ENCODE measurements at places on chromosomes 2 and 18.

GRCh38 chr2:8514796-8515758, 166.8 kb upstream of the ID2 start:
- DNase-seq, result no peak

DNA sequence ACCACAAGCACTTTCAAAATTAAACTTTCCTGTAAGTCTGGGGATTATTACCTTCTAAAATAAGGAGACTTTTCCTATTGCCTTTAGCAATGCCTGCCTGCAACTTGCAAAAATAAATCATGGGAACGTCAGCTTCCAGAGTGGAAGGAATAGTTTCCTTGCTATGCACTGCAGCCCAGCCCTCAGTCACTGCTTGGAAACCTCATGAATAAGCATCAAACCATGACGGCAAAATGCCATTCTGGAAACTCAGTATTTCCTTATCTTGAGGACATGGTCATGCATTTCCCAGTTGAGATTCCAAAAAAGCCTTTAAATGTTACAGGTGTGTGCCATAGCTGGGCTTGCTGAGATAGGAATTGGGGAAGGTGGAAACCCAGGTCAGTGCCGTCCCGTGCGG, 84.2 kb upstream of the OTOS start:
- no peak for DNase-seq

- no peak for DNase-seq
Observed at GRCh38 chr2:163541943-163542342, 193.9 kb downstream of the FIGN start.

GRCh38 chr2:66839551-66840320, 404.8 kb downstream of the MEIS1 start:
- DNase-seq, result peak; percentile 99

GRCh38 chr2:23380562-23381065, 4.4 kb upstream of the KLHL29 start:
- DNase-seq, result no peak

DNA sequence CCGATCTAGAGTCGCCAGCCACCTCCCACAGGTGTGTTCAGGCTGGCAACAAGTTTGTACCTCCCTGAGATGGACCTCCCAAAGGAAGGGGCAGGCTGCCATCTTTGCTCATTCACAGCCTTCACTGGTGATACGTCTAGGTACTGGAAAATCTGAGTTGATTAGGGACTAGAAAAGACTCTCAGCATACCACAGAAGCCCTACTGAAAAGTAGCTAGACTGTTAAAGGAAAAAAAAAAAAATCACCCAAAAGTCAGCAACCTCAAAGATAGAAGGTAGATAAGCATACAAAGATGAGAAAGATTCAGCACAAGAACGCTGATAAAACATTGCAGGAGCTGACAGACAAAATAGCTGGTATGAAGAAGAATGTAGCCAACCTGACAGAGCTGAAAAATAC, 128.6 kb upstream of the WDR75 start:
- DNase-seq, result no peak

DNA sequence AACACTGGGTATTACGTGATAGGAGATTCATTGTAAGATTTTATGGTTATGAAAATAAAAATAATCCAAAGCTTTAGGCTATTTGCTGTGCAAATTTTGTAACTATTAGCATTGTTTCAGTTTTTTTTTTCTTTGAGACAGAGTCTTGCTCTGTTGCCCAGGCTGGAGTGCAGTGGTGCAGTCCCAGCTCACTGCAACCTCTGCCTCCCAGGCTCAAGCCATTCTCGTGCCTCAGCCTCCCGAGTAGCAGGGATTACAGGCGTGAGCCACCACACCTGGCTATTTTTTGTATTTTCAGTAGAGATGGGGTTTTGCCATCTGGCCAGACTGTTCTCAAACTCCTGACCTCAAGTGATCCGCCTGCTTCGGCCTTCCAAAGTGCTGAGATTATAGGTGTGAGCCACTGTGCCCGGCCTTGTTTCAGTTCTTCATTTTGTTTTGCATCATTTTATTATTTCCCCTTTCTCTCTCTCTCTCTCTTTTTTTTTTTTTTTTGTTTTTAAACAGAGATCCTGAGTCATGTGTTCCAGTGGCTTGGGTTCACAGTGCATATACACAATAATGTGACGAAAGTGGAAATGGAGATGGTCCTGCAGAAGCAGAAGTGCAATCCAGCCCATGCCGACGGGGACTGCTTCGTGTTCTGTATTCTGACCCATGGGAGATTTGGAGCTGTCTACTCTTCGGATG, 25.8 kb downstream of the CASP10 start:
- DNase-seq, result no peak

GRCh38 chr2:29113891-29114321, 1.3 kb upstream of the CLIP4 start:
- peak; percentile 42 for DNase-seq

GRCh38 chr2:6214471-6214870, 522.3 kb downstream of the SOX11 start:
- DNase-seq, result no peak

GRCh38 chr2:65371074-65371434, 61.3 kb downstream of the SPRED2 start:
- DNase-seq, result no peak

- DNase-seq, result no peak
Observed at GRCh38 chr2:240998995-240999791, 775 bp downstream of the SNED1 start.

GRCh38 chr2:96877631-96878092, 7.8 kb upstream of the SEMA4C start:
- DNase-seq, result no peak

DNA sequence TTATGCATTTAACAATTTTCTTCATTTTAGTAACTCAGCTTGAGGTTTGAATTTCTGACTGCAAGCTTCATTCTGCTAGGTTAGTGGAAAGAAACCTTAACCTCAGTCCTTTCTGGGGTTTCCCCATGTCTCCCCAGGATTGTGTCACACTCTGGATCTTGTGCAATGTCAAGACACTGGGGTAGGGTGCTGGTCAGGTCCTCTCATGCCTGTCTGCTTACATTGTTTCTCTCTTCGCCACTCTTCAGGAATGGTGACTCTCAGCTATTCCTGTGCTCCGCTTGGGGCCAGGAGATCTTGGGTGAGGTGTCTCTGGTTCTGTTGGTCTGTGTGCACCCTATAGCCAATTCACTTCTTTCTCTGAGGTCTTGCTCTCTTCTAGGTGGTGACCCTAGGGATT, 23.9 kb downstream of the CTLA4 start:
- DNase-seq, result no peak

- DNase-seq, result peak; percentile 29
Observed at GRCh38 chr2:205857520-205858237, 175.4 kb downstream of the NRP2 start.

DNA sequence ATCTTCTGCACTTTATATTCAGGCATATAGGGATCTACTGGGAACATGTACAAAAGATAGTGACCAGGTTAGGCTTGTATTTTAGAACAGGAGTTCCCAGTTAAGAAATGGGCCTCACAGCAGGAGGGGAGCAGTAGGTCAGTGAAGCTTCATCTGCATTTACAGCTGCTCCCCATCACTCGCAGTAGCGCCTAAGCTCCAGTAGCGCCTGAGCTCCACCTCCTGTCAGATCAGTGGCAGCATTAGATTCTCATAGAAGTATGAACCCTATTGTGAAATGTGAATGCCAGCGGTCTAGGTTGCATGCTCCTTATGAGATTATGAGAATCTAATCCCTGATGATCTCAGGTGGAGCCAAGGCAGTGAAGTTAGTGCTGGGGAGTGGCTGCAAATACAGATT, 224.4 kb upstream of the CYRIA start:
- no peak for DNase-seq

DNA sequence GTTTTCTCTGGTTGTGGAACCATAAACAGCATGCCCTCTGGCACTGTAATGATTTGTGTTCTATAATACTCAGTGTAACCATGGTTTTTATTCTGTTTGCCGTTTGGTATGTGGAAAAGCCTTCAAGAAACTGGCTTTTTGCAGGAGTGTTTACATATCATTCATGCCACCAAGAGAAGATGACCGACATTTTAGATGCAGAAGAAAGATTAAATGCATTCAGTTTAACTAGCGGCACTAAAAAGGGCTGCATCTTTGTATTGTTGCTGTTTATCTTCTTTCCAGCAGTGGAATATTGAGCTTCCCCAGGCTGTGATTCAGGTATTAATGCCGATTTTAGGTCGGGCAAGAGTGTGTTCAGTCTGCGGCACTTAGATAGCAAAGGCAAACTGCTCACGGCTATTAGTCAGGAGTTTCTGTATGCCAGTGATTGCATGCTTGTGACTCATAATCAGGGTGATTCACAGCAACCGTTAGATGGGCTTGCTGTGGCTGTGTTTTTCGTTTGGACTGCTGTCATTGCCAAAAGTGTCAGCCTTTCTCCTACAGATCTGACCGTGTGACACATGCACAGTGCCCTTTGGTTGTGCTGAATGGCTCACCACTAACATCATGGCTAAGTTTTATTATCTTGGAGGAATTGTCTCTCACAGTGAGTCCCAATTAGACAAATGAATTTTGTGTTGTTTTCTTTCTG, 479.7 kb downstream of the PARD3B start:
- peak; percentile 94 for DNase-seq

DNA sequence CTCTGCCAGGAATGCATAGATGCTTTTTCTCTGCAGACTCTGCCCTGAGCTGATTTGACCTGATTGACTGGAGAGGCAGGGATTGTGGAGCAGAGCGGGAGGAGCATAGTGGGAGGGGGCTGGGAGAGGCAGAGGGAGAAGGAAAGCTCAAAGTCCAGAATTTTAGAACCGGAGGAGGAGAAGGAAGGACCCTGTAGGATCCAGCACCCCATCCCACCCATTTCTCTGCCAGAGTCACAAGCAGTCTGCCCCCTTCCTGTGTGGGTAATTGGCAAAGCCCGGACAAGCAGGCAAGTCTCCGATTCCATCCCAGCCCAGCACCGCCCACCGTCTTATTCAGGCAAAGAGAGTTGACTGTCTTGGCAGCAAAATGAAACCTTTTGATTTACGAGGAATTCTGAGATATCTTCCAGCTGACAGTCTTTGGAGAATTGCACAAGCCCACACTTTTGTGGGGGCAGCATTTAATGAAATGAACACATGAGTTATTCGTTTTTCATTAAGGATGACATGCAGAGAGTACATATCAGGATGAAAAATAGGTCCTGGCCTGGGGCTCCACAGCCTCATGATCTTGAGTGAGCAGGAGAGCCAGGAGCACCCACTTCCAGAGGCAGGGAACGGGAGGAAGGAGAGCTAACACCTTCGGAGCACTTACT, 103.1 kb downstream of the MCFD2 start:
- peak; percentile 99 for DNase-seq

DNA sequence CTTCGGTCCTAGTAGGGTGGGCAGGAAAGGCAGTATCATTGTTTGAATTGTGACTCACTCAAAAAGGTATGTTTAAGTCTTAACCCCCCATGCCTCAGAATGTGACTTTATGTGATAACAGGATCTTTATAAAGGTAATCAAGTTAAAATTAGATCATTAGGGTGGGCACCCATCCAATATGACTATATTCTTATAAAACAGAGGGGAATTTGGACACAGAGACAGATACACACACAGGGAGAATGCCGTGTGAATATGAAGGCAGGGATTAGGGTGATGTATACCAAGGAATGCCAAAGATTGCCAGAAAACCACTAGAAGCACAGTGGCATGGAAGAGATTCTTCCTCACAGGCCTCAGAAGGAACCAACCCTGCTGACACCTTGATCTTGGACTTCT, 281.8 kb downstream of the CLIP4 start:
- DNase-seq, result peak; percentile 19

DNA sequence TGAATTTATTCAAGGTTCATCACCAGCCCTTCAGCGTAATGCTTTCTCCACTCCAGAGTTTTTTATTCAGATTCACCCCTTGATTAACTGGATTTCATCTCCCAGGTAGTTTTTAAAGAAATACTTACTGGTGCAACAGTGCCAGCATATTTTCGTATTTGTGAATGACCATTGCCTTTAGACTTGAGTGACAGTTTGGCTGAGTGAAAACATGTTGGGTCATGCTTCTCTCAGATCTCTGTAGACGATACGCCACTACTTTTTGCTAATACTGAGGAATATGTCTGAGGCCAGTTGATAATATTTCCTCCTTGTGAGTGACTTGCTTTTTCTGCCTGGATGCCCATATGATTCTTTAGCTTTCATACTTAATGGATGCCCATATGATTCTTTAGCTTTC, 51.5 kb downstream of the CYP26B1 start:
- DNase-seq, result no peak

DNA sequence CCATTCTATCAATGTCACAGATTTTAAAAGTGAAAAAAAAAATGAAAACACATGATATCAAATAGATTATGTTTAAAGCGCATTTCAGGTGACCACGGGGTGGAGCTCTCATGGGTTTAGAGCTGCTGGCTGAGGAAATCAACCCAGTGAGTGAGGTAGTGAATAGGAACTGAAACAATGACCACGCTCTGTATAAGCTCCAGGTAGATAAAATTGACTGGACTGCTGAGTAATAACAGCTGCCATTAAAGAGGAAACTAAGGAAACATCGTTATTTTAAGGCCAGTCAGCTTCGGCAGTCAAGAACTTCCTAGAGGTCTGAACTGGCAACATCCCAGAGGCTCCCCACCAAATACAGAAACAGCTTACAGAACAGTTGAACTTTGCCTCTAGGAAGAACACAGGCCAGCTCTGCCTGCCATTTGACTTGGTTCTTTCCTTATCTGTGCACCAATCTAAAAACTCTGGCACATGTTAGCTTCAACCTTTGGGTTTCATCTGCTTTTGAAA, 185.9 kb downstream of the PDE1A start:
- peak; percentile 14 for DNase-seq

DNA sequence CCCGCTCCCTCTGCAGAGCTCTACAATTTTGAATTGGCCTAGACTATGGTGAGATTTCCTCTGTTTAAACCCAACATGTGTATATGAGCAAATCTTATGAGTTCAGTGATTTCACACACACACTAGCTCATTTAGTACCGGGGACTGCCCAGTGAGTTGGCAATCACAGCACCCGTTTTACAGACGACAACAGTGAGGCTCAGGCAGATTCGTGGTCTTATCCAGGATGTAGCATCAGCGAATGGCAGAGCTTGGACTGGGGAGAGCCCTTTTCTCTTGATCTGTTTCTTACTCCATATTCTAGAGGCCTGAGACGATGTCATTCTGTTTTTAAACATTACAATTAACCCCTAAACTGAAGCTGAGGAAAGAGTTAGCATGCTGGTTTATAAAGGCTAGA, 419.9 kb downstream of the NBAS start:
- DNase-seq, result no peak

Measured in fibroblast of skin of right quadriceps (primary cell).